ENCODE measurements at places on chromosomes 12 and 14.

- DNase-seq = peak; percentile 86
Observed at GRCh38 chr12:123983822-123984485, 10.9 kb downstream of the ZNF664 start.

DNA sequence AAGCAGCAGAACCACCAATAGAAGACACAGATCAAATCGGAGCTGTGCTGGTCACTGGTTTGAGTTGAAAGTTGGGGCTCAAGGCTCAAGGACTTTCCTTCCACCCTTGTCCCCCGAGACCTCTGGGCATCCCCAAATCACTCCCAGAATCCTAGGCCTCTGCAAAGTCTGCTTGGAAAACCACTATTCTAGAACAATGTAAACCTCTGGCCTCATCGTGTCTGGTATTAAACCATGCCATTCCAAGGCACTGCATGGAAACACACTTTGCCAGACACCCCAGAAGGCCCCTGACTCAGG, 288.0 kb downstream of the DPF3 start:
- no peak for DNase-seq

- DNase-seq = peak; percentile 48
Observed at GRCh38 chr12:130847112-130847511, 8.1 kb upstream of the STX2 start.

DNA sequence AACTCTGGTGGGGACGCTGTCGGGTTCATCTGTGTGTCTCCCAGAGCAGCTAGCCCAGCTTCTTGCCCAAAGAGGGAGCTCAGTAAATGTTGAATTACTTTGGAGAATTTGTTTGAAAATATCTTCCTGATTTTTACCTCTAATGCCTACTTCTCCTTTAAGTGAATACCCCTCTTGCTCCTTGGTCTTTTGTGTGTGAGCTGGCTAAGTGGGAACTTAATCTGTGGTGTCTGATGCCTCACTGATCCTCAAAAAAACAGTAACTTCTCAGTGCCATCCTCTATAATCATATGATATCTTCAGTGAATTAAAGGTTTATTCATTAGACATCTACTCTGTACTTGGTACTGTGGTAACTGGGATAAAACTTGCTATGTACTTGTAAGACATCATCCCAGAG, 7.7 kb upstream of the PSMA6 start:
- DNase-seq = no peak

DNA sequence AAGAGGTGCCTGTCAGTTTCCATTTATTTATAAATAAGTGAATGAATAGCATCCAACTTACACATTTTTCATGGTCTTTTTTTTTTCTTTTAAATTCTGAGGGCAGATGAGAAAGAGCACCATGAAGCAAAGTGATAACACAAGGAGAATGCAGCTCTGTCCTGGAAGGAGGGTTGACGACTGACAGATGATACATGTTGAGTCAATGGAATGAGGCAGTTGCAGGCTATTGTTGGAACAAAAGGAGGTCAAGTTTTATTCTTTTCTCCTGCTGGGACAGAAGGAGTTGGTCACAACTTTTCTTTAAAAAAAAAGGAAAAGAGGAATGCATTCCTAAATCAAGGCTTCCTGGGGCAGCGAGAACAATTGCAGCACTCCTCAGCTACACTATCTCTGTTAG, 119.9 kb upstream of the PLEKHG7 start:
- no peak for DNase-seq

DNA sequence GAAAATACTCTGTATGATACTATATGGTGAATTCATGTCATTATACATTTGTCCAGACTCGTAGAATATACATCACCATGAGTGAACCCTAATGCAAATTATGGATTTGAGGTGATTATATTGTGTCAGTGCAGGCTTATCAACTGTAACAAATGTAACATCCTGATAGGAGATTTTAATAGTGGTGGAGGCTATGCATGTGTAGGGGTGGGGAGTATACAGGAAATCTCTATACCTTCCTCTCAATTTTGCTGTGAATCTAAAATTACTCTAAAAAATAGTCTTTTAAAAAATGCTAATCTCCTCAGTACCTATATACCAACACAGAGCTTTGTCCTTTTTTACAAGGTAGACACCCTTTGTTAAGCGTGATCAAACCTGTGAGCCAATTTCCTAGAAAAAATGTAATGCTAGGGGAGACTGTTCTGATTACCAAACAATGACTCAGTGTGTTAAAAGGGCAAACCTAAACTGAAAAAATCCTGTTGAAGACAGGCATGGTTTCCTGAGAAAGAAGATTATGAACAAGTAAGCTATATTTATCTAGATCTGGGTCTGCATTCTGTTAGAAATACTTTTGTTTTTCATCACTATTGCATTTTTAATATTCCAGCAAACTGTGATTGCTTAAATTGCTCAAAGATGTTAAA, 170.9 kb downstream of the DUSP6 start:
- peak; percentile 86 for DNase-seq

- DNase-seq = no peak
Observed at GRCh38 chr14:85295318-85295717, 234.6 kb upstream of the FLRT2 start.

DNA sequence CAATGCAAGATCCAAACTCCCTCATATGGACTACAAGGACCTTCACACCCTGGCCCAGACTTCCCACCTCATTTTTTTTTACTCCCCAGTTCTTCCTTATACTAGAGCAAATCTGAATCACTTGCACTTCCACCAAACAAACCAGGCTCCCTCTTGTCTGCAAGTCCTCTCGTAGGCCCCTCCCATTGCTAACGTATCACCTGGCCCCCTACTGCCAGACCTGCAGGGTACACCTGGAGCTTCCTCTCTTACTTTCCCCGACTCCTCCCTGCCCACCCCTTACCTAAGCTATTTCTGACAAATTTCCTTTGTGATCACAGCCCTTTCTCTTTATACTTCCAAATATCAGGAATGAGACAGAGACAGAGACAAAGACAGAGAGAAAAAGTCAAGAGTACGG, 463.9 kb downstream of the GALC start:
- DNase-seq = no peak

GRCh38 chr14:69812711-69813110, 15.7 kb upstream of the SLC10A1 start:
- DNase-seq = no peak

- DNase-seq = peak; percentile 5
Observed at GRCh38 chr12:52543985-52544883, 8.7 kb downstream of the KRT71 start.

DNA sequence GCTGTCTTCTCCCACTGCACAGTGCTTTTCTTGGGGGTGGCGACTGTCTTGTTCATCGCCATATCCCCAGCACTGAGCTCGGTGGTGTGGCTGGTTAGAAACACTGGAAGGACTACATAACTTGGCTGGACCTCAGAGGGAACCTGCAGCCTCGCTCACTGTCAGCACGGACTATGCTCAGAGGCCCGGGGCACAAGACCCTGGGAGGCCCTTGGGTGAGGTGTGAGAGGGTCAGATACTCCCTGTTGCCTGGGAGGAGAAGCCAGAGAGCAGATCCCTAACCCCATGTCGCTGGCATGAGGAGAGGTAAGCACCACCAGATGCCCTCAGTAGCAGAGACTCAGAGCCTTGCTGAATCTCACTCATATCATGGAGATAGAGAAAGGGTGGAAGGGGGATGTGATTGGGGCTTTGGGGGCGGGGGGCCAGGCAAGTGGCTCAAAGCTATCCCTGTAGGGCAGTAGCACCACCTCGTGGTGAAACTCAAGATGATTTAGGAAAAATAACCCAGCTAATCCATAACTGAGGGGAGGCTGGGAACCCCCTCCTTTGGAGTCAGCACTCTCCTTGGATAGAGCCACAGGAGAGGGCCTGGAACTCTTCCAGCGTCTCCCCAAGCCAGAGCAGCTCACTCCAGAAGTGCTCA, 18.7 kb upstream of the HDAC7 start:
- DNase-seq = peak; percentile 54

DNA sequence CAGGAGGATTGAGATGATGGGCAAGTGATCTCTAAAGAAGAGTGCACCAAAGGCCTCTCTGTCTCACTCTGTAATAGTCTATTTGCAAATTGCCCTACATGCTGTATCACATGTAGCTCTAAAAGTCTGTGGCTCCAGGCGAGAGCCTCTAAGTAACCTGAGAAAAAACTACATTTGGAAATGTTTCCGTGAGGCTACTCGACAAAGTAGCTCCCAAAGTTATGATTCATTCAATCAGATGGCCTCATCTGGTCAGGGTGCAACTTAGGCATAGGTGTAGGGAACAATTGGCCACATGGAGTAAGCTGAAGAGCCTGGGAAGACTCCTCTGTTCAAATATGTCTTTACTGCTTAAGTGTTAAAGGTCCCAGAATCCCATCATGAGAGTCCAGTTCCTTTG, 155.4 kb upstream of the PLEKHG7 start:
- DNase-seq = no peak

Data from cardiac fibroblast (primary cell).